Muscle of arm (tissue), 14 donors: ENCODE measurements at places on chromosomes 2 and 18. TPM values are rescaled to one million over a fixed set of nuclear protein-coding genes. Genes with fewer than 3 reads are reported as not detected.

GRCh38 chr2:237198164-237198855 lies 112.6 kb downstream of the COPS8 start:
- DNase-seq: no peak

- DNase-seq: no peak
Observed at GRCh38 chr2:204251998-204252376, 293.3 kb upstream of the PARD3B start.

- DNase-seq: no peak
Observed at GRCh38 chr2:239886781-239887180, 138.4 kb downstream of the NDUFA10 start.

DNA sequence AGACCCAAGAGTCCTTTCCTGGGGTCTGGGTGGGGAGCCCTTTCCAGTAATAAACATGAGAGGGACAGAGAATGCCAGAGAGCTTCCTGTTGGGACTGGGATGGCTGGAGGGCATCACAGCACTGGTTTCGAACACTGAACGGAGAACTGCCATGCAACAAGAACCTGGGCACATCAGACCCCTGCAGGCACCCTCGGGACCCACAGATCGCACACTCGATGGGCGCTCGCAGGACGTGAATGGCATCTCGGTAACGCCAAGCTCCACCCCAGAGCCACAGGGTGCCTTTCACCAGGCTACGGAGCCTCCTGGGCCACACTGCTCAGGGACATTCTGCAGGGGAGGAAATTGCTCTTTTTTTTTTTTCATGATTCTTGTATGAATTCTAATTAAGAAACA lies 25.1 kb downstream of the SLC66A2 start:
- no peak for DNase-seq

DNA sequence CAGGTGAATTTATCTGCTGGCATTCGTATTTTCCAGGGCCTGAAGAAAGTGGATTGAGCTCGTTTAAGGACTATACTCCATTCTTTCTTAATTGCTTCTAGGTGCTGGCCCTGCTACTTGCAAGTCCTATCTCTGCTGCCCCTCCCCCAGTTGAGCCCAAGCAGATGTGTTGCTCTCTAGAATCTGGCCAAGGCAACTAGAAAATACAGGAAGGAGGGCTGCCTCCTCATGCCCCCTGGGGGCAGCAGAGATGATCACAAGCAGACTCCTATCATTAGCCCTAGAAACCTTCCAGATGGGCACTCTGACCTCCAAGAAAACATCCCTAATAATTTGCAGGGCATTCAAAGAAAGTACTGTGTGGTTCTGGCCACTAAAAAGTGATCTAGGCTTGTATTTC lies 72.5 kb upstream of the CYP26B1 start:
- no peak for DNase-seq

- DNase-seq: no peak
Observed at GRCh38 chr2:168002021-168002553, 245.3 kb downstream of the STK39 start.

GRCh38 chr2:6773007-6773693 lies 92.6 kb downstream of the CMPK2 start:
- DNase-seq: peak; percentile 68

DNA sequence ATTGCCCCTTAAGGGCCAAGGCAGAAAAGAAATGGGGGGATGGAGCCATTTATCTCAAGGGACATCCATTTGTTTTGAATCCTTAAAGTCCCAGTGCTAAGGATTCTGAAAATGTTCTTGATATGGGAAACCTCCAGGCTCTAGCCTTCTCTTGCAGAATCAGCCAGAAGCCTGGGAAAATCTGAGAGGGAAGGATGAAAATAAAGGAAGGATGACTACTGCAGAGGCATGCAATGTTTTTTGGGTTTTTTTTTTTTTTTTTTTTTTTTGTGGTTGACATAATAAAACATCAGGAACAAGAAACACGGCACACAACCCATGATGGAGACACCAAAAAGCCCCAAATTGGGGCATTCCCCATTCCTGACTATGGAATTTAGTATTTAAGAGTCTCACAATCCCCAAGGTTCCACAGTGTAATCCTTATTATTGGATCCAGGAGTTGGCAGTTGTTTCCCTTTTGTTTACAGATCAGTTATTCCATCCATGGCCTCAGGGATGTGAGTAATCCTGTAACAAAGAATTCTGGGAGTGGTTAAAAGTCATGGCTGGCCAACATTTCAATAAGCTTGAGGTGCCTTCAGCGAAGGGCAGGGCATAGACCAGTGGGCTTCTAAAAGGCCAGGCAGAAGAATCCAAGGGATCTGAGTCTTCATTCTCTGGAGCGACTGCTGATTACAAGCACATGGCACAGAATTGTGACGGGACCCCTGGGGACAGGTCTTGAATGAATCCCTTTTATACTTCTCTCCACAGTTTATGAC lies 337.5 kb downstream of the GULP1 start:
- DNase-seq: no peak

DNA sequence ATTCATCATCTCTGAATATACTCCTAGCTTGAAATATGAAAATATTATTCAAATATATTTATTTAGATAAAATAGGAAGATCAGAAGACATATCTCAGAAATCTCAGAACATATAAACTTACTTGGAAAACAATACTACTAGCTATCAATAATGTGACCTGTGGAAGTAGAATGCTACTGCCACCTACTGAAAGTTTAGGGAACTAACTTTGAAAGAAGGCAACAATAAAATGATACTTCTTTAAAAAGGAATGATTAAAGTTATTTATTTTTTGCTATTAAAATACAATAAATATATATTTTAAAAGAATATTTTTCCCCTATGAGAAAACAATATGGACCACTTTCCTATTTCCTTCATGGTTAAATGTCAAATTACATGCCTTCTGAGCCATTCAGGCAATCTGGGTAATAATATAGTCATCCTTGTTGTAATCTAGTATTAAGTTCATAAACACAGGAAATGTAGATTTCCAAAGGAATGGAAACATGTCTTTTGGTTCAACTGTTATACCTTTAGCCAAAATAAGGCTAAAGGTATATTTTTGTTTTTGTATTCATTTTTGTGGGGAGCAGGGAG lies 26.0 kb downstream of the ACADL start:
- peak; percentile 7 for DNase-seq

DNA sequence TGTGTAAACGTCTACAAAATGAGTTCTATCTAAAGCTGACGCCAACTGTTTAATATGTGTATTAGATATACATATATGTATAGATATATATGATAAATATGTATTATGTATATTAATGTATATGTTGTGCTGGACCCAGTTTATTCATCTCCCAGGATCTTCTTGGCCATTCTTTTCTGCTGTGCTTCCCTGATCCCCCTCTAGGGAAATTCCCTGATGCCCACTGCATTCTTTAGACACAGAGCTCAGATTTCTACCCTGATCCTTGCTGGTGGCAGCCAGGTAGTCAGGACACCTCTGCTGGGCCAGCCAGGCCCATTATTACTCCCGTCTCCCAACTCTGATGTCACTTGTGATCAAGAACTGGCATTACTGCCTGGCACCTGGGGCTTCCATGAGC lies 292.0 kb downstream of the PTPRM start:
- DNase-seq: no peak

DNA sequence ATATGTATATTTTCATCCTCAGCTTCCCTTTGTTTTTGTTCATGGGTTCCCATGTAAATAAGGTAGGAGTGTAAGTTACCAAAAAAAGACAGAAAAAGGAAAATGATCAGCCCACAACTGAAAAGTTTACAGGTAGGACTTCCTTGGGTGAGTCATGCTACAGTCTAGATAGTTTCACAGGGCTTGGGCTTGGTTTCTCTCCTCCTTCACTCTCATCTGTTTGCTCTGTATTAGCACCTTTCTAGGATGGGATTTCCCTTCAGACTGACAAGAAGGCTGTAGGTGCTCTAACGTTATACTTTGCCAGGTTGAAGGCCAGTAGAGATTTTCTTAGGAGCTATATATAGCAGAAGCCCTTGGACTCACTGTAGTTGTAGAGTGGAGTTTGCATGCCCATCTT lies 57.9 kb downstream of the FAM171B start:
- no peak for DNase-seq

GRCh38 chr2:88321449-88322248 lies 130.8 kb downstream of the FOXI3 start:
- DNase-seq: no peak

GRCh38 chr2:127909019-127909418 lies 23.3 kb upstream of the AMMECR1L start:
- DNase-seq: no peak

DNA sequence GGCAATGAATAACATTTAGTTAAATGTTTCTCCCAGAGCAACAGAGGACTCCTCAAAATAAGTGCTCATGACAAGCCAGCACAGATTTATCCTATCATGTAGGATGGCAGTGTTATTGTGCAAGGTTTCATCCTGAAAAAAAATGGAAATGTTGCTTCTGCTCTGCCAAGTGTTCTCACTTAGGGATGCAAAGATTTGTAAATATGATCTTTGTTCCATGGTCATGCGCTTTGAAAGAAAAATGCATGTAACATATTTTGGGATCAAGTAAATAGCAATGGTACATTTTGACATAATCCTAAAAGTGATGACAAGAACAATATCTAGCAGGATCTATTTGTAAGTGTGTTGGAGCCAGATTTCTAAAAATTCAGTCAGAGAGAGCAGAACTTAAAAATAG lies 229.5 kb upstream of the CCDC150 start:
- no peak for DNase-seq

DNA sequence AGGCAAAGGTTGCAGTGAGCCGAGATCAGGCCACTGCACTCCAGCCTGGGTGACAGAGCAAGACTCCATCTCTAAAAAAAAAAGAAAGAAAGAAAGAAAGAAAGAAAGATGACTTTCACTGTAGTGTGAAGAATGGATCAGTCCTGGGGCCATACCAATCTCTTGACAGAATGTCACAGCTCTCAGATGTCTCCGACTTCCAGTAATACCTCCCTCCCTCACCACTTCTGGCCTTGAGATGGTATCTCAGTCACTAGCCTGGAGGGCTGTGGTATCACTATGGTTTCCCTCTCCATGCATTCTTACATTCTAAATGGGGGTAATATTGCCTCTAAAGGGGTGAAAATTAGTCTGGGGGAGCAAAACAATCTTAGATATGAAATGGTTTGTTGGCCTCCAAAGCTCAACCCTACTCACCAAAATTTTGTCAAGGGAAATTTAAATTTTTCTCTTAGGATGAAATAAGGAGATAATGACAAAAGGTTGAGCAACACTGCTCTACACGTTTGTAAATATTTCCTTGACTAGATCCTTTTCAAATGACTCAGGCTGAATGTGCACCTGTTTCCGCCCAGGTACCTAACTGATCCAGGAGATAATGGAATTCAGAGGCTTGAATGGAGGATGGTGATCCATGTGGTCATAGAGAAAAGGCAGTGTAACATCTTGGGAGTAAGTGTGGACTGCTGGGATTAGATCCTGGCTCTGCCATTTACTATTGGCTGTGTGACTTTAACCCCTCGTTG lies 19.9 kb upstream of the SPRED2 start:
- DNase-seq: no peak

DNA sequence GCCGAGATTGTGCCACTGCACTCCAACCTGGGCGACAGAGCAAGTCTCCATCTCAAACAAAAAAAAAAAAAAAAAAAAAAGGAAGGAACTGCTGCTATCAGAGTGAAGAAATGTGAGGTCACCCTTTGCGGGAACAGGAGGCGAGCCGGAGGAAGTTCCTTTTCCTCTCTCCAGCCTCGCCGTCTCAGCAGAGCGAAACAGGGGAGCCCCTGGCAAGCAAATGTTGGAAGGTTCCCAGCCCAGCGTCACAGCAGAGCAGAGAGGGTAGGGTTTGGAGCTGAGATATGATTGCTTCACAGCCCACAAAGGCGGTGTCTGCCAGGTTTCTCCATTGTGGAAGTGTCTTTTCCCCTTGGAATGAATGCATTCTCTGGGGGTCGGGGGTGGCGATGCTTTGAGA lies 28.5 kb downstream of the SLC20A1 start:
- no peak for DNase-seq

DNA sequence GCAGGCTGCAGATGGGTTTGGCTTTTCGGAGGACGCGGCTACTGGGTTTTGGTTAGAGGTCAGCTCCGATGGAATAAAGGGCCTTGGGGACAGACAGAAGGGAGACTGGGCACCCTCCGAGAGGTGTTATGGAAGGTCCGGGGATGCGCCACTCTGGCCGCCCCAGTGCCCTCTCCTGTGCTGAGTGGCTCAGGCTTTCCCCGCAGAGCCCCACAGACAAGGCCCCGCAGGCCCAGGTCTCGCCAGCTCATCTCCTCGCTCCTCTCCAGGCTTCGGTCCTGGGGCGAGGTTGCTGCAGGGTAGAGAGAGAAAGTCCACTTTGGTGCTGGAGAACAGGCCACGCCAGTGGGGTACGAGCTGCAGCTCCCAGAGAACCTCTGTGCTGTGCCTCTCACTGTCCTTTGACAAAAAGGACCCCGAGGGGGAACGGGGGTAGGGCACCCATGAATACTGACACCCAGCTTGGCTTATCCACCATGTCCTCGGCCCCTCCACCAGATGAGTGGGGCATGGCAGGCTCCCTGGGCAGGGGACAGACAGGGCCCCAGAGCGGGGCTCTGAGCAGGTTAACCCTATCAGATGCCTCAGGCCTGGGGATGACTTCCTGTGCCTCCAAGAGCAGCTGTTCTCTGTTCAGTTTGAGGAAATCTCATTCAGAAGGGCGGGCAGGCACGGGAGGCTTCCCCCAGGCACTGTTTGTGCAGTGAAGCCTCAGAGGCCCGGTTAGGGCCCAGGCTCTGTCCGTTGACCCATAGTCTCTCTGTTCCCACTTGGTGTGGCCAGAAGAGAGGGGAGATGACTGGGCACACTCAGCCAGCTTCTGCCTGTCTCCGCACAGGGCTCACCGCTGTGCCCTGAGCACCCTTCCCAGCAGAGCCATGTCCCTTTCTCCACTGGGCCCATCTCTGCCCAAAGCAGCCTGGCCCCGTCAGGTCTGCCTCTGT lies 15.7 kb upstream of the CNNM3 start:
- no peak for DNase-seq

DNA sequence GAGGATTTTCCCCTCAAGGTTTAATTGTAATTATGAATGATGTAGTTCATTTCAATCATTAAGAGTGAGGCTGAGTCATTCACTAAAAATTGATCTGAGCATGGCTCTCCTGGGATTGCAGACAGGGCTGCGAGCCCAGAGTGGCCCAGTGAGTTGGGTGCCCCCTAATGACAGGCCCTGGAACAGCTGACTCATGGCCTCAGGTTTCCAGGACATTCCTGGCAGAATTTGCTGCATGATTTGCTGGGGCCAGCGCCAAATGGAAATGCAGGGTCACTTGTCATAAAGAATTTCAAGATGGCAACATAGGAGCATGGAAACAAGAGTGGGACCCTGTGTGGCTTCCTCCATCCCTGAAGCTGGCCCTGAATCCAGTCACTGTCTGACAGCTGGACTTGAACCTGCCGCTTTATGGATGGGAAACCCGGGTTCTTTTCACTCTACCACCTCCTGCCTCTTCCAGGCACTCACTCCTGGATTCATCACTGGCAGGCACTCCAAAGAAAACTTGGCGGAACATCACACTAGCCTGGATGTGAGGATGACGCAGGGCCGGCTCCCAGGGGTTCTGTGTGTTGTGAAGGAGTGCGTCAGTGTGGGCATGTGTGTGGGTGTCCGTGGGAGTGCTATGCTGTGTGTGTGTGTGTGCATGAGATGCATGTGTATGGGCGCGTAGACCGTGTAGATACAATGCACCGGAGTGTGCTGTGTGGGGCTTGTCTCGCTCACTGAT lies 15.2 kb downstream of the OTOF start:
- no peak for DNase-seq

The GPAT2 gene
- 4.1 TPM for polyA plus RNA-seq

The TEKT4 gene
- not detected for polyA plus RNA-seq

The PSMA8 gene
- not detected for polyA plus RNA-seq

The CGREF1 gene
- polyA plus RNA-seq: 1.8 TPM

The SPAG16 gene
- polyA plus RNA-seq: 18.9 TPM

The REG1B gene
- not detected for polyA plus RNA-seq

The DSEL gene
- polyA plus RNA-seq: 13.7 TPM

The CKAP2L gene
- polyA plus RNA-seq: 11.9 TPM

The KRTCAP3 gene
- 0.74 TPM for polyA plus RNA-seq

The PIEZO2 gene
- 62.6 TPM for polyA plus RNA-seq
